ENCODE measurements at places on chromosomes 5 and 9.

- H3K36me3 ChIP-seq, result no peaks in the 10 kb centered on the region
- no peak for DNase-seq
- H3K4me3 ChIP-seq, result no peak overlapping the region
- H3K4me1 ChIP-seq, result no peaks in the 10 kb centered on the region
Observed at GRCh38 chr5:57332361-57332760, 150.2 kb downstream of the ACTBL2 start.

DNA sequence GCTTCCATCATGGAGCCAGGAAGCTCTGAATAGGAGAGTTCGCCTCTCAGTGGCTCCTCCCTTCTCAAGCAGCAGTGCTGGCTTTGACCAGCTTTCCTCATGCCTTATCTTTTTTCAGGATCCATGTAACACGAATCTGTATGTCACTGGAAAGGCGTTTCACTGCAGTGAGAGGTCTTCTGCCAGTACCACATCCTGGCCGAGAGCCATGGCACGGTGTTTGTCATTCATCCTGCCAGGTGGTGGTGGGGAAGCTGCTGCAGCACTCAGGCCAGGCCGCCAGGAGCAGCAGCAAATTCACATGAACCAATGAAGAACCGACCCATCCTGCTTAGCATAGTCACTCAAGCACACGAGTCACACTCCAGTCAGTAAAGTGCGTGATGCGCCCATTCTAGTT is 179.0 kb downstream of the FANCC start:
- no peak overlapping the region for H3K27ac ChIP-seq
- DNase-seq, result no peak
- no peaks in the 10 kb centered on the region for H3K4me1 ChIP-seq

DNA sequence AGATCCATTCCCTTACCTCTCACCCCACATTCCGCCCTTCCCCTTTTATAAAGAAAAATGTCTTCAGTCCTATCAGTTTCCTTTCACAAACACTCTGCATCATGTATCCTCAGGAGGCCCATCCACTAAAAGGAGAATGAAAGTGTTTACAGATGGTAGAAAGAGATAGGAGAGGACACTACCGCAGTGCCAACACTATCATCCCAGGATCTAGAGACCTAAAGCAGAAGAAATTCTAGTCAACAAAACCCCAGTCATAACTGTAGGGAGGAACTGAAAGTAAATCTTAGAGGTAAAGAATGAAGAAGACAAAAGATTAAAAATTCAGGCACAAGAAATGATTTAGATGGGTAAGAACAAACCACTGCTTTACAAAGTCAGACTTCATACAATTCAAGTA is 114.1 kb downstream of the MLLT3 start:
- H3K36me3 ChIP-seq, result no peaks in the 10 kb centered on the region
- no peaks in the 10 kb centered on the region for H3K27me3 ChIP-seq
- DNase-seq, result no peak
- H3K27ac ChIP-seq, result no peak overlapping the region

DNA sequence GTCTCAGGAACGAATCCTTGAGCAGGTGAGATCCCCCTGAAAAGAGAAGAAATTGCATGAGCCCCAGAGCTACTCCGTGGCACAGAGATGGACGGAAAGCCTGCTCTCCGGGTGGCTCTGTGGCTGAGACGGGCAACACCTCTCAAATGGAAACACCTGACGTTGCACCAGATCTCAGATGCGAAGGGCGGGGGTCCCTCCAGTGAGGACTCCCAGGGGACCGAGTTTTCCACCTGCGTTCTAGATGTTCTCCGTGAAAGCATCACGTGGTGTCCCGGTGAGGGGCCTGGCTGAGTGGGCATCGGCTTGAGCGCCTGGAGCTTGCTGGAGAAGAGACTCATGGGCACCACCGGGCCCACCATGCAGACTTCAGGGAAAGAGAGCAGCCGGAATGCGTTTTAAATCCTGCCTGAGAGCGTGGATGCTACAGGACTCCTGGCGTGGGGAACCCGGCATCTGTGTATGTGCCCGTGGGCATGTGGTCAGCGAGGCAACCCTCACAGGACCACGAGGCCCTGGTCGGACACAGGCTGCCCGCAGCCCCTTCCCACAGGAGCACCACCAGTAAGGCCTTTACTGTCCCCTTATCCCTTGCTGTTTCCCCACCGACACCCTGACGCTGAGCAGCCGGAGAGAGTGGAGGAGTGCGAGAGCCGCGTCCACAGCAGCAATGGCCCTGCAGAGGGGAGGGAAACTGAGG is 378.4 kb upstream of the IRX4 start:
- H3K4me1 ChIP-seq, result no peaks in the 10 kb centered on the region
- H3K4me3 ChIP-seq, result no peak overlapping the region
- H3K27ac ChIP-seq, result no peak overlapping the region

DNA sequence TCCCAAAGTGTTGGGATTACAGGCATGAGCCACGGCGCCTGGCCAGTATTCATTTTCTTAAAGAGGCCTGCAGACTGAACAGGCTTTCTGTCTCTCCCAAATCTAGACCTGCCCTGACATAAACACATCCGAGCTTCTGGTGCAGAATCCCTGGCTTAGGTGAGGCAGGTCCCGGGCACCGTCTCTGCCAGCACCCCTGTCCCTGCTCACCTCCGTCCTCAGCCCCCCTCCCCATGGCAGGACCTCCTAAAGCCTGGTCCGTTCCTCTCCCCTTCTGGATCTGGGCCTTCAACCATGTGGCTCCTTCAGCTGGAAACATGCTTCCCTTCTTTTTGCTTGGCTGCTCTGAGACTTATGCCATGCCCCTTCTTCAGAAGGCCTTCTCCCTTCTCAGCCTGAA is 22.7 kb upstream of the RXRA start:
- no peak overlapping the region for H3K4me3 ChIP-seq
- no peaks in the 10 kb centered on the region for H3K36me3 ChIP-seq
- H3K4me1 ChIP-seq, result no peaks in the 10 kb centered on the region
- no peak for DNase-seq
- H3K27me3 ChIP-seq, result no peaks in the 10 kb centered on the region

DNA sequence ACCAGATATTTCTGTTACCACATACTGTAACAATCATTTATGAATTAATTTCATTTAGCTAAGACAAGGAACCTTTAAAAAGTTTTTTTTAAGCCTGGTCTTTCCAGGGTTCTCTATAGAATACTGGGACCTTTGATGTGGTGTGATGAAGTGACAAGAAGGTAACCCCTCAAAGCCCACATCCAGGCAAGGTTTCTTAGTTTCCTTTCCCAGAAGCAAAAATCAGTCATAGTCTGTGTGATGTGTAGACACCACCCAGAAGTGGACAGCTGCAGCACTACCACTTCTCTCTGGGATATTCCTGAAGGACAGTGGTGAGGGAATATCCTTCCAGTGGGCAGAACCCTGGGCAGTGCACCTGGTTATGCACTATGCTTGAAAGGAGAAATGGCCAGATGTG is 115.6 kb downstream of the TTC39B start:
- no peaks in the 10 kb centered on the region for H3K4me1 ChIP-seq
- no peak overlapping the region for H3K27ac ChIP-seq
- H3K4me3 ChIP-seq, result no peak overlapping the region
- DNase-seq, result no peak
- no peaks in the 10 kb centered on the region for H3K27me3 ChIP-seq

GRCh38 chr5:56656846-56657726 is 158.3 kb upstream of the MAP3K1 start:
- H3K27ac ChIP-seq, result no peak overlapping the region
- DNase-seq, result no peak
- no peaks in the 10 kb centered on the region for H3K4me1 ChIP-seq

- no peak overlapping the region for H3K27ac ChIP-seq
- no peaks in the 10 kb centered on the region for H3K36me3 ChIP-seq
- no peaks in the 10 kb centered on the region for H3K27me3 ChIP-seq
- H3K4me1 ChIP-seq, result no peaks in the 10 kb centered on the region
- no peak overlapping the region for H3K4me3 ChIP-seq
Observed at GRCh38 chr5:16000056-16000455, 179.5 kb downstream of the MARCHF11 start.

DNA sequence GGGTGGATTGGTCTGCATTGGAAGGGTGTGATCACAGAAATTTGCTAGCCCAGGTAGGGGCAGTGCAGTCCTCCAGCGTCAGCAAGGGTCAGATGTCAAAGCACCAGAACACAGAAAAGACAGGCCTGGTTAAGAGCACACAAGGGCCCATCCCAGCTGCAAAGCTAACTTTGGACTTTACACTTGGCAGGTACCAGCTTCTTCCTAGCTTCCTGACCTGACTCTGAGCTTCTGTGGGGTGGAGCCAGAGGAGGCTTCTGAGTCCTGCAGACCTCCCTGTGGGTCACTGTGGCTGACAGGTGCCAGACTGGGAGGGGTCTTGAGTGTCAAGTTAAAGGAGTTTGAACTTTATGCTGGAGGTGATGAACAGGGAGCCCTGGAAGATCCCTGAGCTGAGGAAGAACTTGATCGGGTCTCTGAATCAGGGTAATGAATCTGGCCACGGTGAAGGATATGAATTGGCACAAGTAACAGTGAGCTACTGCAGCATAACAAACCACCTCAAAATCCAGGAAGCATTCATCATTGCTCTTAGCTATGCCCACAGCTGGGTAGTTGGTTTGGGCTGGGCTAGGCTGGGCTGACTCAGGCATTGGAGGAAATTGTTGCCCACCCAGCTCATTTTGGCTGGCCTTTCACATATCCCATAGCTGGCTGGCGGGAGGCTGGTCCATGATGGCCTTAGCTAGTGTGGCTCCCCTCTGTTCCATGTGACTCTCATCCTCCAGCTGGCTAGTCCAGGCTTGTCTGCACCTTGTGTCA is 63.4 kb downstream of the BARX1 start:
- peak; percentile 34 for DNase-seq
- no peaks in the 10 kb centered on the region for H3K36me3 ChIP-seq
- no peaks in the 10 kb centered on the region for H3K4me1 ChIP-seq
- H3K27me3 ChIP-seq, result no peaks in the 10 kb centered on the region
- no peak overlapping the region for H3K27ac ChIP-seq

- no peaks in the 10 kb centered on the region for H3K4me1 ChIP-seq
- H3K36me3 ChIP-seq, result peaks cover 15% of the 10 kb centered on the region
- DNase-seq, result no peak
- no peak overlapping the region for H3K27ac ChIP-seq
Observed at GRCh38 chr5:147390654-147391225, 119.1 kb downstream of the DPYSL3 start.

DNA sequence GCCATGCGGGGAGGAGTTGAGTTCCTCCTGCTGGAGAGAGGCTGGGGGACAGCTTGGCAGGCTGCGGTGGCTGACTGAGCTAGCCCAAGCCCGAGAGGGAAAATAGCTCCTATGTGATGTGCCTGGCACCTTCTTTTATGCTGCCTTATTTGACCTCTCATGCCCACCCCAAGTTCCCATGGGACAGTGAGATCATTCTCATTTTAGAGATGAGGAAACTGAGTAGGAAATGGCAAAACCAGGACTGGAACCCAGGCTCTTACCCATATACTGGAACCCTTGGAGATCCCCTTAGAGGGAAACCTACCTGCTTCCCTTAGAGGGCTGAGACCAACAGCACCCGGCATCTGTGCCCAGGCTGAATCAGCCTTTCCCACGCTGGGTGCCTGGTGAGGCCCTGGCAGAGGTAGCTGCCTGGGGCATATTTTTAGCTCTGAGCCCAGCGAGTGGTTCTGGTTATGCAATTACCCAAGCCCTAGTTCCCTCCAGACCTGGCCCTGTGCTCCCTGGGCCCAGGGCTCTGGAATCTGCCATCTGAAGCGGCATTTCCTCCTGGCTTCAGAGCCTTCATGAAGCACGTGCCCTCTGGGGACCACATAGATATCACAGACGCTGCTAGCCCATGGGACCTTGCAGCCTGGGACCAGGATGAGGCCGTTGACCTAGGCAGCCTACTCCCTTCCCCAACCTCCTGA is 23.6 kb downstream of the COL27A1 start:
- DNase-seq, result no peak
- H3K4me3 ChIP-seq, result no peak overlapping the region
- H3K27ac ChIP-seq, result peak overlapping the region; percentile 81
- peaks cover 79% of the 10 kb centered on the region for H3K4me1 ChIP-seq
- H3K36me3 ChIP-seq, result no peaks in the 10 kb centered on the region
- H3K27me3 ChIP-seq, result no peaks in the 10 kb centered on the region

- H3K27ac ChIP-seq, result no peak overlapping the region
- DNase-seq, result no peak
- H3K4me3 ChIP-seq, result no peak overlapping the region
- H3K4me1 ChIP-seq, result no peaks in the 10 kb centered on the region
- no peaks in the 10 kb centered on the region for H3K36me3 ChIP-seq
Observed at GRCh38 chr9:10003047-10003446, 609.8 kb downstream of the PTPRD start.

DNA sequence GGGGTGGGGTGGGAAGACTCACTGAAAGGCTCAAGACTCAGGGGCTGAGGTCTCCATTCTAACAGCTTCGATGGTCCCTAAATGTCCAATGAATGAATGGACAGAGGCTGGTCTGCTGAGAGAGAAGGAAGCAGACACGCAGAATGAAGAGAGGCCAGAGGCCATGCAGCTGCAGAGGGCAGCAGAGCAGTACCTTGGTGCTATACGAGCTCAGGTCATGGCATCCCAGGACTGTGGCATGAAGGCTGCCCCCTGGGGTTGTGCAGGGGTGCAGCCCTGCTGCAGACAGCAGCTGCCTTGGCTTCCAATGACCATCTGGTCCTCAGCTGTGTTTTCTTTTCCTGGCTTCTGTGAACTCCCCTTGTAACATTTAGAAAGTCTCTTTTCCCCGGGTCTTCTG is 15.2 kb upstream of the CORO2A start:
- H3K27ac ChIP-seq, result no peak overlapping the region
- H3K27me3 ChIP-seq, result no peaks in the 10 kb centered on the region
- no peaks in the 10 kb centered on the region for H3K36me3 ChIP-seq
- H3K4me3 ChIP-seq, result no peak overlapping the region
- no peak for DNase-seq
- H3K4me1 ChIP-seq, result no peaks in the 10 kb centered on the region

GRCh38 chr5:14108170-14108996 is 34.8 kb upstream of the TRIO start:
- peaks cover 10% of the 10 kb centered on the region for H3K4me1 ChIP-seq
- DNase-seq, result peak; percentile 71
- H3K36me3 ChIP-seq, result no peaks in the 10 kb centered on the region
- H3K27ac ChIP-seq, result no peak overlapping the region
- peak overlapping the region; percentile 4 for H3K4me3 ChIP-seq

GRCh38 chr5:124686239-124687004 is 60.0 kb downstream of the ZNF608 start:
- H3K27me3 ChIP-seq, result no peaks in the 10 kb centered on the region
- H3K27ac ChIP-seq, result no peak overlapping the region
- H3K4me1 ChIP-seq, result peaks cover 29% of the 10 kb centered on the region

DNA sequence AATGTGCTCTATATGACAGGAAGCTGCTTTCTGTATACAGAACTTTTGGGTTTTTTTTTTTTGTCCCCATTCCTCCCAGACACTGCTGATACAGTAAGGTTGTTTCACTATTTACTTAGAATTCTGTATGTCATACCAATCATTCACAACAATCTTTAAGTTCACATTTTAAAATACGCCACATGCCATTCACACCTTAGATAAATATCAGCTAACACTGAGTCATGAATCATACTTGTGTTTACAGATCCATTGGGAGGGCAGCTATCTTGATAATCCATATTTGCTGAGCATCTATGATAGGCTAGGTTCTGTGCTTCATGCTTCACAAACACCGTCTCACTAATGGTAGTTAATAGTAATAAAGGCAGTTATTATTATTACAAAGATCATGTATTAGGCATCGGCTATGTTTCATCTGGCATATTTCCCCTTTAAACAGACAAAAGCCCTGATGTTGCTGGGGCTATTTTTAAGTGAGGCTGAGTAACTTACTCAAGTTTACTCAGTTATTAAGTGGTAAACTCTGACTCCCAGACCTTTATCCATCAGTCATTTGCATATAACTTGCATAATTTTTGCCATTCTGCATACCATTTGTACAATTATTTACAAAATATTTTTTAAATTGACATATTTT is 152.2 kb upstream of the HMHB1 start:
- no peak overlapping the region for H3K27ac ChIP-seq
- no peak overlapping the region for H3K4me3 ChIP-seq
- H3K4me1 ChIP-seq, result no peaks in the 10 kb centered on the region
